NCI-H2107 (cell line): ENCODE measurements at places on chromosomes 6 and 20.

DNA sequence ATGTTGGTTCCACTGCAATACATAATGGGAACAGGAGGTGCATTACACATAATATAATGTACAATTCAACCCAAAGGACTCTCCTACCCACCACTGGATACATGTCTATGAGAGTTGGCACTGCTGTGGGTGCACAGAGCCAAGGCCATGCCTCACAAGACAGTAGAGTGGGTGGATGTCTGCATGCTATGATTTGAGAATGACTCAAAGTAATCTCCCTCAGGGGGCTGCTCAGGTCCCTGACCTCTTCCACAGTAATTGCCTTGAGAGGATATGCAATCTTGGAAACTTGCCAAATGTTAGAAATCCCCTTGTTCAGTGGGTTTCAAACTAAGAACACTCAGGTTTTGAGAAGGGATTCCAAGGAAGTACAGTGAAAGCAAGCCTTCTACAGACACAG lies 79.0 kb downstream of the ANKEF1 start:
- DNase-seq: no peak

DNA sequence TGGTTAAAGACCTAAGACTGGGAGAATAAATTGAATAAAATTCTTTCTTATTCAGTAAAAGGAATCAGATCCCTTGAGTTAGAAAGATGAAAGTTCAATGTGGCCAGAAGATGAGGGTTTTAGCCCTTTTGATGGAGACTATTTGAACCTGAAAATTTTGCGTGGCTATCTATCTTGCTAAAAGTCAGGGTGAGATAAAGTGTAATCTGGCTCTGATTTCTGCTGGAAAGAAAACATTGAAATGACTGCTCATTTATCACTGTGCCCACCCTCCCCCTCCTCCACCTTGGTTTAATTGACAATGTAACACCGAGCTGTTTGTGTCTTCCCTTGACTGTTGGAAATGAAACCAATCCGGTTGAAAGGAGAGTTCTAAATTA lies 32.9 kb upstream of the TCF21 start:
- no peak for DNase-seq

GRCh38 chr6:52929321-52930164 lies 20.0 kb upstream of the GSTA3 start:
- no peak for DNase-seq

DNA sequence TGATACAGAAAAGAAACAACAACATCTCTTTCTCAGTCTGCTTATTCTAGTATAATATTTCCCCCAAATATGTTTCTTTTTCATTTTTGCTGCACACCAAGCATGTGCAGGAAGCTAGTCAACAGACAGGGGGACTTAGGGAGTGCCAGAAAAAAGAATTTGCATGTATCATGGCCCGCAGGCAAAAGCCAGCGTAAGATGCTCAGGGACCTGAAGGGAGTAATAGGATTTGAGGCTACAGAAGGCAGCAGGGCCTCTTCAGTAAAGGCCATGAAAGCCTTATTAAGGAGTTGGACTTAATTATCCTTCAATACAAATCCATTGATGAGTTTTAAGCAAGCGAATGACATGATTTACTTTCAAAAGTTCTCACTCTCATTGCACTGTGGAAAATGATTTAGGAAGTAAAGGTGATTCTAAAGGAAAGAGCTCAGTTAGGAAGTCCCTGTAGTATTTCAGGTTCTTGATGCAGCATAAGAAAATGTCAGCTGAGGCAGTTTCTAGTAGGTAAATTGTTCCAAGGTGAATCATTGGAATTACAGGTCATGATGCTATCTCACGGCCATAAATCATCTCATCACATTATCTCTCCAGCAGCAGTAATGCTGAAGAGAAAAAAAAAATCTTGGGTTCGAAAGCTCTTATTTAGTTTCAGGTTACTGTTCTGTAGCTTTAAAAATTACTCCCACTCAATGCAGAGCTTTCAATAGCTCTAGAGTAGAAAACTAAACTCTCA lies 94.8 kb downstream of the PTCHD4 start:
- no peak for DNase-seq

GRCh38 chr6:68233623-68234022 lies 401.5 kb upstream of the ADGRB3 start:
- no peak for DNase-seq

DNA sequence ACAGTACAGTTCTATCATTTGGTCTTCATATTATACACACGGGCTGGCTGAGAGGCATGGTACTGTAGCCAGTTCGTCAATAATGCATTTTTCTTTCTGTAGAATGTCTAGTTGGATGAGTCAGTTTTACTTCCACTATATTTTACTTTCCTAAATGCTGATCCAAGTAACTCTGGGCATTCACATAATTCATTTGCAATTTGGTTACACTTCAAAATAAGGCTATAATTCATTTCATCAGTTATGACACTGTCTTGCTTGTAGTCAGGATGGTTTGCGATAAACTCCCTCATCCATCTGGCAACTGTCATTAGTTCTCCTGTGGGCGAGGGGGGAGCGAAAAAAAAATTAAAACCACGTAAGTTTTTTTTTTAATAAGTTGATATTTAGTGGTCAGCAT lies 46.3 kb downstream of the GCLC start:
- no peak for DNase-seq

DNA sequence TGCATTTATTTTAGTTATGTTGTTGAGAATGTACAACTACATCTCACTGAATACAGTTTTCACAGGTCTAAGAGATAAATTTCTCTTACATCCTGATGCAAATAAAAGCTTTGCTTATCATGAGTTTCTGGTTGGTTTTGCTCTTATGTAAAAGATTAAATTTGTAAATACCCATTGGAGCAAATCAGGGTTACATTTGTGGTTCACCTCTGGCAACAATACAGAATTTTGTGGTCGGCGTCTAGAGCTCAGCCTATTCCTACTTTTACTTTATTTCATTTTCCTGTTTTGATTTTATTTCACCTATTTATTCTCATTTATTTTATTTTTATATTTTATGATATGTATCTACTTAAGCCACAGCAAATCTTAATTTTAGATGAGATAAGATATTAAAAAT lies 271.9 kb upstream of the MARCKS start:
- no peak for DNase-seq

DNA sequence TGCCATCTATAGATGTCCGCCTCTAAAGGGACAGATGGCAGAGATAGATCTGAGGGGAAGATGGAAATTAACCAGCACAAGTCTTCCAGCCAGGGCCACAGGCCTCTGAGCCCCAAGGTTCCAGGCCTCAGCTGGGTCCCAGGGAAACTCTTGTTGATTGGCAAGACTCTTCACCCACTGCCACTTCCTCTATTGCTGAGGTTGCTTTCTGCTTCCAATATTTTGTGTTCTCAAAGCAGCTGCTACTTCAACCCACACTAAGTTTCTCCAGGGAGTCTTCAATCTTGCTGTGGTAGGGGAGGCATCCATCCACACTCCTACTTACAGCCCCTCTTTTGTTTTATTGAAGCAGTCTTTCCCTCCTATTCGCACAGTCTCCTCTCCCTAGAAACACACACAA lies 36.4 kb upstream of the SASH1 start:
- no peak for DNase-seq

- DNase-seq: no peak
Measured at GRCh38 chr6:76774781-76775384, 688.4 kb downstream of the HTR1B start.

GRCh38 chr6:111653434-111653833 lies 47.8 kb upstream of the TRAF3IP2 start:
- no peak for DNase-seq

DNA sequence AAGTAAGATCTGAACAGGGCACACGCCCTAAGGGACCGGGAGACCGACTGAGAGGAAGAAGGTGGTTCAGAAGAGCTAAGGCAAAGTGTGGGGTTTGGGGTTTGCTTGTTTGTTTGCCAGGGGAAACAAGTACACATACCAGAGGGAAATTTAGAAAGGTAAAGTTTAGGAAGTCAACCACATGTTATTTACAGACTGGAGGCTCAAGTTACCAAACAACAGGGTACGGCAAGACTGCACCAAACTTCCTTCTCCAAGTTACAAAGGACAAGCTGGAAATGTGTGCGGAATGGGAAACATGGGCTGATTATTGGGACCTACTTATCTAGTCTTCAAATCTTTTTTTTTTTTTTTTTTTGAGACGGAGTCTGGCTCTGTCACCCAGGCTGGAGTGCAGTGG lies 11.2 kb downstream of the PREP start:
- DNase-seq: no peak

DNA sequence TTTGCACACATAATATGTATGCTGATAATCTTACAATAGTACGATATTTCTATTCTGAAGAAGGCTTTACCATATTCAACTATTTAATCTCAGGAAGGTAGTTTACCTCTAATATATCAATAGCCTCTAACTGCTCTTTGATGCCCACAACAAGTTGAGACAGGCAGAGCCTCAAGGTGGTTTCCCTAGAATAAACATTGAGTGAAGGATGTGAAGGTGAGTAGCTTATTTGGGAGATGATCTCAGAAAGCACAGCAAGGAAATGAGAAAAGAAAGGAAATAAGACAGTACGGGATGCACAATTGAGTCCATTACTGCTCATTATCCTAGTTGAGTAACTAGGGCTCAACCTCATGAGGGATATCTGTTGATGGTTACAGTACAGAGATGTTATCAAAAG lies 638.4 kb downstream of the MAFB start:
- DNase-seq: no peak

GRCh38 chr20:8726460-8726859 lies 342.4 kb upstream of the PLCB4 start:
- DNase-seq: no peak

- DNase-seq: no peak
Measured at GRCh38 chr20:16270314-16270931, 302.8 kb downstream of the KIF16B start.

- DNase-seq: no peak
Measured at GRCh38 chr6:125208625-125209249, 55.2 kb downstream of the TPD52L1 start.

DNA sequence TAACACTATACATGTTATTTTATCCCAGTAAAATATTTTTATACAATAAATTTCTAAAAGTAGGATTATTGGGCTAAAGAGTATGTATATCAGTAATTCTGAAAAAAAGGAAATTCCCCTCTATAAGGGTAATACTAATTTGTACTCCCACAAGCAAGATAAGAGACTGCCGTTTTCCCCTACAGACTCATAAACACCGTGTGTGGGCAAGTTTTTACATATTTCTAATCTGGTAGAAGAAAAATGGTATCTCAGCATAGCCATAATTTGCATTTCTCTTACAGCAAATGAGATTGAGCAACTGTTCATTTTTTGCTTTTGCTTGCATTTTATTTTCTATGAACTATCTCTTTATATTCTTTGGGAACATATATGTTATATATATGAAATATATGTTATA lies 26.0 kb upstream of the MYMX start:
- DNase-seq: no peak

GRCh38 chr20:8089668-8090067 lies 42.4 kb upstream of the PLCB1 start:
- DNase-seq: no peak

DNA sequence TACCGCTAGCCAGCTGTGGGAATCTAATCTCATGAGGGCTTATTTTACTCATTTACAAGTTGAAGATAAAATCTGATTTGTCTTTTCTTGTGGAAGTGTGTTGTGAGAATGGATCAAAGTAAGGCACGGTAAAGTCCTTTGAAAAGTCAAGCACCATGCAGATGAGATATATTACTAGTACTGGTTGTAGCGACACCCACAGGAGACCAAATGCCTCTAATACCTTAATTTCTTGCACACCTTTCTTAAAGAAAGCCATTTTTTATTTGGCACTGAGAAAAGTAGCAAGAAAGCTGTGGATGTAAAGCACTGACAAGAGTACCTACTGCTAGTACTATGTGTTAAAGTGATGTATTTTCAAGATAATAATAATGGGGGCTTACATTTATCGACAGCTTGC lies 191.0 kb upstream of the MMS22L start:
- no peak for DNase-seq

- no peak for DNase-seq
Measured at GRCh38 chr6:45132059-45132458, 196.1 kb upstream of the RUNX2 start.
